ENCODE measurements at places on chromosomes 5 and 9.
A peak's percentile ranks its signal among the peaks of the same experiment; 100 is the strongest.

DNA sequence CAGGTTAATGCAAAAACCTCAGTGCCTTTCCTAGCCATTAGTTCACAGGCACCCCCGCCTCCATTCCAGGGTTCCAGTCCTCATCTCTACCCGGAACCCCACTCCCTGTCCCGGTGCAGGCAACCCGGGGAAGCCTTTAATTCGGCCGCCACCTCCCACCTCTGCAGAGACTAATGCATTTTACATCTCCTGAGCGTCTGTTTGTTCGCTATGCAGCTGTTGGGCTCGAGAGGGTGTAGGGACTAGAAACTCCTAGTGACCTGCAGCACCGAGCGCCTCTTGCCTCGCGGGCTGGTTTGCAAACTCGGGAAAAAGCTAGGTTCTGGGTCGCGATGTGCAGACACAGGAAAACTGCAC is 3.6 kb downstream of the GDNF start:
- no peak for DNase-seq

GRCh38 chr5:55742778-55743177 is 4.9 kb downstream of the DDX4 start:
- DNase-seq: no peak

- DNase-seq: no peak
Observed at GRCh38 chr9:16825331-16825725, 45.1 kb downstream of the BNC2 start.

GRCh38 chr9:87498811-87499360 is 1.2 kb downstream of the DAPK1 start:
- no peak for DNase-seq

GRCh38 chr5:57705769-57706168 is 223.2 kb upstream of the ACTBL2 start:
- DNase-seq: no peak

DNA sequence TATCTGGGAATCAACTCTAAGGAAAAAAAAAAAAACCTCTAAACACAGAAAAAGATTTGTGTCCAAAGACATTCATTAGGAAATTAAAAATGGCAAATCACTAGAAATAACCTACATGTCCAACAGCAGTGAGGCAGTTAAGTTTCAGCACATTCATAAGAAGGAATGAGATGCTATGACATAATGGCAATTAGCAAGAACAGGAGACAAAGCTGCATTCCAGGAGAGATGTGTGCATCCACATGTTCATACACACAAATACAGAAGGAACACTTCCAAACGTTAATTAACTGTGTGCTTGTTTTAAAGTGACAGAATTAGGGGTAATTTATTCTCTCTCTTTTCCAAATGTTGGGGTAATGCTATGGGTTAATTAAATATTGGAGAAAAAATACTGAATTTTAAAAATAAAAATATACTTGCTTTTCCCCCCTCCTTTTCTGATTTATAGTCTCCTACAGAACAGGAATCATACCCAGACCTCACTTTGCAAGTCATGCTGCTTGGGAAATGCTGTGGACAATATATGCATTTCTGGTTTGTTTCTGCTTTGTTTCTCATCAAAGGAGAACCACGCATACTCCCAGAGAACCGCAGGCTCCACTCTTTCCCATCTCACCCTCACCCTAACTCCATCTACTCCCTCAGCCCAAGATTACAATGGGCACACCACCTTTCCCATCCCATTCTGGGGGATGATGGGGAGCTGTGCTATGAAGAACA is 114.1 kb downstream of the CDK5RAP2 start:
- no peak for DNase-seq

DNA sequence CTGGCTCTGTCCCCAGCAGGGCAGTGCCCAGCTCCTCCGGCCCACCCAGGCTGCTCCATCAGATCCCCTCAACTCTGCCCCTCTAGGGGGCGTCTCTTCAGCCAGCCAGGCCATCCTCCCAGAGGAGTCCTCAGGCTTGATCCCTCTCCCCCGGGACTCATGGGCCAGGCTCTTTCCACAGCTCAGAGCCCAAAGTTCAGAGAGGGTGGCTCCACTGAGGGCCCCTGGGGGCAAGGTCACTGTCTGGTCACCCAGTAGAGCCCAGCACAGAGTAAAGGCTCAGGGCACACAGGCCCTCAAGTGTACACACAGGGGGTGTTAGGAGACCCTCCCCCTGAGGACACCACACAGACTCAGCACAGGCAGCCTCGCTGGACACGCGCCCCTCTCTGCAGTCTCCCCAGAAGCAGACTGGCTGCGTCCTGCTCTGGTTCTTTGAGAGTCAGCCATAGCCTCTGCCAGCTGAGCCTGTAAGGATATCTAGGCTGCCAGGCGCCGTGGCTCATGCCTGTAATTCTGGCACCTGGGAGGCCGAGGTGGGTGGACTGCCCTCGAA is 64.8 kb downstream of the PAX5 start:
- no peak for DNase-seq

DNA sequence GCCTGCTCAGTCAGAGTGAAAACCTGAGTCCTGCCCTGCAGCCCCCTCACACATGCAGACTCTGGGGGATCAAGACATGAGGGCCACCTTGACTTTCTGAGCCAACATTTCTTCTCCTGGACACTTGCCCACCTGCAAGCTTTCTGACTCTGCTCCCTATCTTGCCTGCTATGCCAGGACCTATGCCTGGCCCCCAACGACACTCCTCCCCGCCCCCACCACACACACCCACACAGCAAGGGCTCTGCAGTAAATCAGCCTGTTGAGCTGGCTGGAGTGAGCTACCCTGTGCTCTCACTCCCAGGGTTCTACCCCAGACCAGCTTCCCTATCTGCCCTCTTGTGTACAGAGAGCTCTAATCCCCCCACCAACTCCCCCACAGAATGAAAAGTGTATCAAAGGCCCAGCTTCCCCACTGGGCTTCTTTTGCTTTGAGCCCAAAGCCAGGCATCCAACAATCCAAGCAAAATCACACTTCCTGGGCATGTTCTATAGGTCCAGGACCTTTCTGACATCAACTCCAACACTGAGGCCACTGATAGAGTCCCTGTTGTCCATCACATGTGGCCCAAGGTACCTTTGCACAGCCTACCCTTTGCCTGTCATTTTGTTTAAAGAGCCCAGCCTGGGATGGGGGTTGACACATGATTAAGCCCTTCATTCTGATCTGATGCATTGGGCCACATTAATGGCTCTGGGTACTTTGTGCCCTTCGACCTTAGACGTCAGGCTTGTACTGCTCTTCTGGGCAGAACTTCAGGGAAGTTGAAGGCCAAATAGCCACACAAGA is 7.2 kb downstream of the PDLIM4 start:
- no peak for DNase-seq

DNA sequence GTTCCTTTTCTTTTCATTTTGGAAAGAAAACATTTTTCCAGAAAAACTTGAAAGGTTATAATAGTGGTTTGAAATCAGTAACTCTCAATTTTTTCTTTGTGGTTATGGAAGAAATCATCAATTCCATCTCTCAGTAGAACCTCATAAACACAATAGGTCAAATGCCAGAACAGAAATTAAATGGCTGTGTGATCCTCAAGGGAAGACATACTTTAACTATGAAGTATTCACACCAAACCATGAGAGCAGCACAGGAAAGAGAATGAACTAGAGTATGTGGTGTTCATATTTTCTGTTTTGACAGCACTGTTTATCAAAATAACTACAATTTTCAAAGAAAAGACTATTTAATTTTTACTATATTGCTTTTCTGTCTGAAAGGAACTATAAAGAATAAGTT is 29.7 kb upstream of the EFNA5 start:
- no peak for DNase-seq

- DNase-seq: no peak
Observed at GRCh38 chr9:33263131-33264002, 1.1 kb downstream of the BAG1 start.

GRCh38 chr5:115522832-115523403 is 21.7 kb downstream of the FEM1C start:
- no peak for DNase-seq

DNA sequence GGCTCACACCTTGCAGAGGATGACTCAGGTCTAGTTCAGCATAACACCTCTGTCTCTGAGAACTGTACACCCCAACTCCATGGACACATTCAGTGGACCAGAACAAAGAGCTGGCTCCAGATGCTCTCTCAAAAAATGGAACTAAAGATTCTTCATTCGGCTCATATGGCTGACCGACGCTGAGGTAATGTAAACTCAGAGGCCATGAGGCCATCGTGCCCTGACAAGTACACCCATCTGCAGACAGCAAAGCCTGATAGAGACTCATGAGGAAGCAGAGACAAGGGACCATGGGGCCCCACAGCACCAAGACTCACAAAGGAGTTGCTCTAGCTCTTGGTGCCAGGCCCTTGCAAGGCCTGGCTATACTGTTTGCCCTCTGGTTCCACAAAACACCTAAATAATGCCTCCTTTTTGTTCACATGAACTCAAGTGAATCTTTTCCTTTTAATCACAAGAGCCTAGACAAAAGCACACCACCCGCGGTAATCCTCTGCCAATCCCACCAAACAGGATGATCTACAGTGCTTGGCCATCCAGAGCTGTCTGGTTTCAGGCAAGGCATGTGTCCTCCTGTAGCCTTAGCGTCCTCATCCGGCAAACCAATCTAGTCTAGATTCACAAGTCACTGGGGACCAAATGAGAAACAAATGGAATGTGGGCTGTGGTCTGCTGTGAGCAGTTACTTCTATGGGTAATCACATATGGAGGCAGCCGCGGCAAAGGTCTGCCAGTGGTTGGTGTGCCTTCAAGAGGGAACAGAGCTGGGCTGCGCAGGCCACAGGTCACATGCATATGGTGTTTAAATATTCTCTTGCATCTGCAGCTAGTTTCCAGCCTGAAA is 22.7 kb downstream of the MED27 start:
- DNase-seq: no peak

GRCh38 chr9:33446240-33446945 is 1.0 kb downstream of the AQP3 start:
- DNase-seq: peak; percentile 23

- DNase-seq: no peak
Observed at GRCh38 chr5:53322257-53322656, 158.2 kb upstream of the FST start.

Measured in NCI-H1694 treated with DMSO at 0.1 percent for 48 hours (cell line).